ENCODE measurements at places on chromosomes 2 and 18.

DNA sequence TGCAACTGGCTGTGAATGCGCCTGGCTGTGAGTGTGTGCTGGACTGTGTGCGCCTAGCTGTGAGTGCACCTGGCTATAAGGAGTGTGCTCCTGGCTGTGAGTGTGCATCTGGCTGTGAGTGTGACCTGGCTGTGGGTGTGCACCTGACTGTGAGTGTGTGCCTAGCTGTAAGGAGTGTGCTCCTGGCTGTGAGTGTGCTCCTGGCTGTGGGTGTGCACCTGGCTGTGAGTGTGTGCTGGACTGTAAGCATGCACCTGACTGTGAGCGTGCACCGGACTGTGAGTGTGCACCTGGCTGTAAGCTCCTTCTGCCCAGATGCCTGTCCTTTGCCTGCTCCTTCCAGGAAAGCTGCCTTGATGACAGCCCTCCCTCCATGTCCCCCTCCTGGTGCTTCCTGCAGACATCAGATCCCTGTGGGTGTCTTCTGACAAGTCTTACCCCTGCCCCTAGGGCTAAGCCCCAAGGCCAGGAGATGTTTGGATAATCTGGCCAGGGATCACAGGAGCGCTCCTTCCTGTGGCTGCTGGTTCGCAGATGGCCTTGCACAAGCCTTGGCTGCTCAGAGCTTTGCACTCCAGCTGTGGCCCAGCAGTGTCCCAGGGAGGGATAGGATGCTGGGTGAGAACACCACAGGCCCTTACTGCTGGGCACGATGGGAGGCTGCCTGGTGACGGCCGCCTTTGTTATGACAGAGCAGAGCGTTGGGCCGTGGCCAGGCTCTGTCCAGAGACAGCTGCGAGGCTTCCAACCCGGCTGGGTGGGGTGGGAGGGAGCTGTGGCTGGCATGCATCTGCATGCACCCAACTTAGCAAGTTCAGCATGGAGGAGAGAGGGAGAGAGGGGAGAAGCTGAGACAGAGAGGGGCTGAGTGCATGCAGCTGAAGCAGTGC is 89.9 kb downstream of the GLI2 start:
- H3K27me3 ChIP-seq = no peaks in the 10 kb centered on the region
- peaks cover 9% of the 10 kb centered on the region for H3K4me1 ChIP-seq

- no peak overlapping the region for H3K27ac ChIP-seq
- no peak overlapping the region for H3K4me3 ChIP-seq
- DNase-seq = no peak
- no peaks in the 10 kb centered on the region for H3K36me3 ChIP-seq
- H3K4me1 ChIP-seq = peaks cover 5% of the 10 kb centered on the region
- H3K27me3 ChIP-seq = no peaks in the 10 kb centered on the region
Observed at GRCh38 chr18:388200-388599, 112.3 kb downstream of the COLEC12 start.

DNA sequence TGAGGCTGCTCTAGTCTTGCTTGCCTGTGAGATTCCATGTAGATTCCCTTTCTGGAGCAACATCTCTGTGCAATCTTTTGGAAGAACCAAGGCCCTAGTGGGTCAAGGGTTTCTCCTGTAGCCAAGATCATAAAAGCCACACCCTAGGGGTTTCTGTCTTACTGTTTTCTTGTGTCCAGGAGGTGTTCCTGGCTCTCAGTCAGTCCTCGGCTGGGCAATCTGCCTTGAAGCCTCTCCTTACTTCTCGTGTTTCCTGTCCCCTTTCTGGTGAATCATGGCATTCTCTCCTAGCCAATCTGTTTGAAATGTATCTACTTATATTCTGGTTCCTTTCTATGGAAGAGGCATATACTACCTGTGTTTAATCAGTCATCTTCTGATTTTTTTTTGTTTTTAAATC is 484.8 kb upstream of the UBE2E3 start:
- DNase-seq = no peak
- no peaks in the 10 kb centered on the region for H3K4me1 ChIP-seq
- no peak overlapping the region for H3K27ac ChIP-seq
- H3K4me3 ChIP-seq = no peak overlapping the region

DNA sequence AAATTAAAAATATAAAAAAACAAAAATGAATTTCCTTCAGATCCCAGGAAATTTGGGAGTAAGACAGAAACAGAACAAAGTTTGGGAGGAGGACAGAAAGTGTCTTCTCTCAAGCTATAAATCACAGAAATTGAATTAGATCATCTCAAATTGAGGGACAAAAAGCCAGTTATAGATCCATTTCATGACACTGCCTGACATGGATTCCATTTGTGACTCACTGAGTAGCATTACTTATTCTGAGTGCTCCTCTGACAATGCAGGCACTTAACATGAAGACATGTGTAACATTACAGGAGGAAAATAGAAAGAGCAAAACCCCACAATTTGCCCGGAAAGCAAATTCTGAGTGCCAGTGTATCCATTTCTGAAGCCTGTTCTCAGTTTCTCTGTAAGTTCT is 63.9 kb upstream of the CREB1 start:
- H3K4me1 ChIP-seq = no peaks in the 10 kb centered on the region
- no peaks in the 10 kb centered on the region for H3K27me3 ChIP-seq
- H3K36me3 ChIP-seq = no peaks in the 10 kb centered on the region
- no peak overlapping the region for H3K27ac ChIP-seq
- no peak for DNase-seq

Measured in thoracic aorta (tissue), 2 donors.